ENCODE measurements at places on chromosomes 2 and 18.
A peak's percentile ranks its signal among the peaks of the same experiment; 100 is the strongest.

DNA sequence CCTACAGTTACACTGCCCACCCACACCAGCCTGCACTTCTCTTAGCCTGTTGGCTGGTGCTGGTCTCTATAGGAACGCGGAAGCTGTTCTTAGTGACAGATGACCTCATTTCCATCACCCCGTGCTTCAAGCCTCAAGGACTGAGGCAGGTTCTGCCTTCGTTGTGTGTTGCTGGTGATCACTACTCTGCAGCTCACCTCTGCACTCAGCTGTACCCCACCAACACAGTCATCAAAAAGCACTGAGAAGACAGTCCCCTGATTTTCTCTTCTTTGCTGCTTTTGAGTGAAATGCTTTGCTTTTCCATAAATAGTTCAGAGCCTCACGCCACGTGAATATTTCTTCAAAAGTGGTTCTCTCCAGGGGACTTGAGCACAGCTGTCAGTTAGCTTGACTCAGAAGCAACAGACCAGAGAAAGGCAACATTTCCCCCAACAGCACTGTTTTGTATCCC is 225.7 kb upstream of the CCDC150 start:
- DNase-seq: peak; percentile 57

DNA sequence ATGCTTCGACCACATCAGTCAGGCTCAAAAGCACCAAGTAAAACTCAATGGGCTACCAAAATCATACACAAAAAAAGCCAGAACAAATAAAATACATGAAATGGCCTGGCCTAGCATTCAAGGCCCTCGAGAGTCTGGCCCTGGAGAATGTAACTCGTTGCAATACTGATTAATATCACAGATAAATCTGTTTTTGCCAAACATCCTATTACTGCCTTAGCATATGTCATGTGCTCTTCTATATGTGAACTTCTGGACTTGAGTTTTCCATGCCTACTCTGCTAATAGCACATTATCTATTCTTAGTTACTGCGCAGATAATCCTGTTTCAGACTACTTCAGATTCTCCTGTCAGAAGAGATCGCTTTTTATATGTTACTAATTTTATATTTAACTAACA is 250.7 kb upstream of the SMAD7 start:
- no peak for DNase-seq

DNA sequence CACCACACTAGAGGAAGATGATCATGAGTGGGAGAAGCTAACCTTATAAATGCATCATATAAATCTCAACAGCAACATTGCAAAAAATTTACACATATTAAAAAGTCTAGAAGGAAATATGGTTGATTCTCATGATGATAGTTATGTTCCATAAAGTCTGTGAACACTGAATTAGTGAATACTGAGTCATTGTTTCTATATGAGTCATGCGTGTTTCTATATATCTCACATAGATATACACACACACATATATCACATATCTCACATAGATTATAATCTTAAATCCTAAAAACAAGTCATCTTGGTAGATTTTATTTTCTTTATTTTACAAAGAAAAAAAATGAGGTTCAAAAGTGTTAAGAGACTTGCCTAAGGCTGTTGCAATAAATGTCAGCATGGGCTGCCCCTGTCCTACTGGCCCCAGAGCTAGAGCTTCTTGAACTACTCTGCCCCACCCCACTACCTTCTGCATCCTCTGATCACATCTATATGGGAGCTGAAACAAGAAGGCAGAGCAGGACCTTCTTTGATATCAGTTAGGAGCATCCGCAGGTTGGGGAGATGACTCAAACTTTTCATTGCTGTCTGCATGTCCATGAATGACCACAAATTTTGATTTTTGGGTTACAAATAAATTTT is 81.8 kb upstream of the ADAM23 start:
- DNase-seq: no peak

- DNase-seq: peak; percentile 77
Observed at GRCh38 chr2:45993476-45993991, 303.7 kb upstream of the EPAS1 start.

- no peak for DNase-seq
Observed at GRCh38 chr2:64626963-64627760, 26.6 kb downstream of the SERTAD2 start.

GRCh38 chr2:164771897-164772296 is 69.7 kb downstream of the COBLL1 start:
- DNase-seq: no peak

DNA sequence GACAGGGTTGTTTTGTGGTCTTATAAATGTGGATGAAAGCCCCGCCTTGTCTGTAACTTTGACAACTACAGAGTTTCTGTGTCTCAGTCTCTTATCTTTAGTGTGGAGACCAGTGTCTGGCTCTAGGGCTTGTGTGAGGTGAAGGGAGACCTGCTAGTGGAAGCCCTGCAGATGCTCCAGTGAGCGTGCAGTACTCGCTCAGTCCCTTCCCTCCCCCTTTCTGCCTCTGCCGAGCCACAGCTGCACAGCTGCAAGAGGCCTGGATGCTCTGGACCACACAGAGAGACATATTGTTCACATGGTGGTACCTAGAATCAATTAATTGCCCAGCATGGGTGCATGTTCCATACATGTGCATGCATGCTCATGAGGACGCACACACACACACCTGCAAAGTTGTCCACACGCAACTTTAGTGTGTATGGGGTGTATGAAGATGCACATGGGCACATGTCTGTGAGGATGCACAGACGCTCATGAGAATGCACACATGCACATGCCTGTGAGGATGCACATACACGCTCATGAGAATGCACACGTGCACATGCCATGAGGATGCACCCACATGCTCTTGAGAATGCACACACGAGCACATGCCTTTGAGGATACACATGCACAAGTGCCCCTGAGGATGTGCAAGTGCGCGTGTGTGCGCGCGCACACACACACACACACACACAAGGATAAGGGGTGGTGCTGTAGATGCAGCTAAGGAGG is 282.1 kb upstream of the HS6ST1 start:
- DNase-seq: no peak

- peak; percentile 59 for DNase-seq
Observed at GRCh38 chr2:169141713-169142352, 72.5 kb downstream of the DHRS9 start.

- DNase-seq: no peak
Observed at GRCh38 chr2:224722770-224723169, 6.6 kb upstream of the CCDC195 start.

- peak; percentile 62 for DNase-seq
Observed at GRCh38 chr2:98385050-98385699, 38.9 kb downstream of the CNGA3 start.

GRCh38 chr2:64423303-64423702 is 30.7 kb upstream of the LGALSL start:
- no peak for DNase-seq

- DNase-seq: no peak
Observed at GRCh38 chr2:41905597-41906337, 142.1 kb upstream of the PKDCC start.

DNA sequence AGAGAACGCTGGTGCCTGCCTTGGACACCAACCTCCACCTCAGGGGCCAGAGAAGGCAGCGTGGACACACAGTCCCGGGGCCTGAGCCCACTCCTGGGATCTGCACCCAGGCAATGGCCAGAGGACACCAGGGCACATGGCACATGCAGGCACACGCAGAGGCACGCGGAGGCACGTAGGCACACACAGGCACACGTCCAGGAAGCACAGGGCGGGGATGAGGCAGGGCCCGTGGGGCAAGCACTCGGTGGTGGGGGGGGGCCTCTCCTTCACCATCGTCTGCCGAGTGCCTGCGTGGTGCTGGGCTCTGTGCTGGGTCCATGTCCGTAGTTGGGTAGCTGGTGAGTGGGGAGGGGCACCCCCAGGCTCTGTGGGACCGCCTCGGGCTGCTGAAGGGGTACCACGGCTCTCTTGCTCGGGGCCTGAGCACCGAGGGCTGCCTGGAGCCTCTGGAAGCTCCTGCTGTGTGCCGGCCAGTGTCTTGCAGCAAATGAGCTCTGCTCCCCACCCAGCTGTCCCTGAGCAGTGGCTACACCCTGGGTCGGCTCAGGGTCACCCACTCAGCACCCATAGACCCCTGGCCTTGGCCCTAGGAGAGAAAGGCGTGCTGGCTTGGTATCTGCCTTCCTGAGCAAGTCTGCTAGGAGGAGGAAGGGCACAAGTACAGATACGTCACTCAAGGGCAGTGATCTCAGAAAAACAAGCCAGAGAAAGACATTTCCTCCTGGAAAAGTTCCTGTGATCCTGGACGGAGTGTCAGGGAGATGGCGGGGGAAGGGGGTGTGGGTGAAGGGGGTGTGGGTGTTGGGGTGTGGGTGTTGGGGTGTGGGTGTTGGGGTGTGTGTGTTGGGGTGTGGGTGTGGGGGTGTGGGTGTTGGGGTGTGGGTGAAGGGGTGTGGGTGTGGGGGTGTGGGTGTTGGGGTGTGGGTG is 26.4 kb downstream of the RTP5 start:
- DNase-seq: peak; percentile 30

DNA sequence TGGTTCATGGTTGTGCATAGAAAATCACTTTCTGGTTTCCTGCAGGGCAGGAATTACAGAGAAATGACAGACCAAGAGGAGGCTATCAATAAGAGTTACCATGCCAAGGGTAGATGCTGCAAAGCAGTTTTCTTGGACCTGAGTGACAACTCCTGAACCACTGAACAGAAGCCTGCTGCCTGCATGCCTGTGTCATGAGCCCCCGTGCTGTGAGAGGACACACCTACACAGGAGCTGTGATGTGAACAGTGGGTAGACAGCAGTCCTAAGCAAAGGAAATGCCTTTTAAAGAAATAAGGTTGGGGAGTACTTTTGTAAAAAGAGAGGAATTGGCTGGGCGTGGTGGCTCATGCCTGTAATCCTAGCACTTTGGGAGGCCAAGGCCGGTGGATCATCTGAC is 54.2 kb upstream of the CREB1 start:
- peak; percentile 35 for DNase-seq

DNA sequence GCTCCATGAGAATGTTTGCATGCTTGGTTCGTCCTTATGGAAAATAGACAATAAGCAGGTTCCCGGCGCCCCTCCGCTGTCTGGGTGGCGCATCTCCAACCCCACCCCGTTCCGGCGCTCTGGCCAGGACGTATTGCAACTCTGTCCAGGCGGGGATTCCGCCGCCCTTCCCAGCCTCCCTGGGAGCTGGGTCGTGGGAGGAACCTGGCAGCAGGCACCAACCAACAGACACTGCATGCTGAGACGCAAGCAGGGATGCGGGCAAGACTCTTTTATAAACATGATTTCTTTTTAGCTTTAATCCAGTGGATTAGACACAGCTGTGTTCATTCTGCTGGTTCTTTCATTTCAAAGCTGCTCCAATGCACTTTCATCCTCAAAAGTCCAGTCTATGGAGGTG is 240.2 kb downstream of the SH3BP4 start:
- peak; percentile 24 for DNase-seq

DNA sequence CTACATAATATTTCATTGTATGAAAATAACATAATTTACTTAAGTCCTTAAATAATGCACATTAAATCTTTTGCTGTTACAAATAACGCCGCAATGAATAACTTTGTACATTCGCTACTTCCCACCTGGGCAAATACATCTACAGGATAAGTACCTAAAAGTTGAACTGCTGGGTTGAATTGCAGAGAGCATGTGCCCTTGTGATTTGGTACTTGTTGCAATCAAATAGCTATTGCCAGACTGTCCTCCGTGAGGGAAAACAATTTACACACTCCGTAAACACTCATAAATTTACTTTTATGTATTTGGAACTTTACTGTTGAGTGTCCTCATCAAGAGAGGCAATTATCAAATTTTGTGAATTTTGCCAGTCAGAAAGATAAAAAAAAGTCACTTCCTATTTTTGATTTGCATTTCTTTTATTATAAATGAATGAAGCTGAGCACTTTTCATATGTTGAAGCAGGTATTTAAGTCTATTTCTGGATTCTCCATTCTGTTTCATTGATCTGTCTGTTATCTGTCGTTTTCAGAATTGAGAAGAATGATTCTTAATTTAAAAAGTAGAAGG is 140.8 kb upstream of the SERTAD2 start:
- no peak for DNase-seq

Data from fibroblast of skin of back (primary cell).